ENCODE measurements at places on chromosomes 2 and 18.
A peak's percentile ranks its signal among the peaks of the same experiment; 100 is the strongest.

- no peak for DNase-seq
Measured at GRCh38 chr2:193228276-193228675, 1033.5 kb upstream of the TMEFF2 start.

- DNase-seq = no peak
Measured at GRCh38 chr2:217631115-217631514, 371.7 kb downstream of the TNS1 start.

- no peak for DNase-seq
Measured at GRCh38 chr18:50757358-50757757, 62.5 kb downstream of the MRO start.

GRCh38 chr2:101672047-101672446, 25.5 kb upstream of the MAP4K4 start:
- DNase-seq = no peak

- no peak for DNase-seq
Measured at GRCh38 chr2:181632733-181633401, 24.0 kb downstream of the CERKL start.

- no peak for DNase-seq
Measured at GRCh38 chr18:8627540-8627939, 18.3 kb downstream of the RAB12 start.

- peak; percentile 60 for DNase-seq
Measured at GRCh38 chr18:21242141-21242779, at the start of gene GREB1L. GREB1L (plus strand) TSS chr18:21242232; CDS start chr18:21383519, 141,287 bp downstream.

GRCh38 chr2:175840256-175840655, 161.8 kb downstream of the LNPK start:
- DNase-seq = no peak

GRCh38 chr2:23788100-23788499, 138.8 kb downstream of the ATAD2B start:
- DNase-seq = no peak

GRCh38 chr2:196018037-196018436, 50.6 kb downstream of the DNAH7 start:
- DNase-seq = no peak

DNA sequence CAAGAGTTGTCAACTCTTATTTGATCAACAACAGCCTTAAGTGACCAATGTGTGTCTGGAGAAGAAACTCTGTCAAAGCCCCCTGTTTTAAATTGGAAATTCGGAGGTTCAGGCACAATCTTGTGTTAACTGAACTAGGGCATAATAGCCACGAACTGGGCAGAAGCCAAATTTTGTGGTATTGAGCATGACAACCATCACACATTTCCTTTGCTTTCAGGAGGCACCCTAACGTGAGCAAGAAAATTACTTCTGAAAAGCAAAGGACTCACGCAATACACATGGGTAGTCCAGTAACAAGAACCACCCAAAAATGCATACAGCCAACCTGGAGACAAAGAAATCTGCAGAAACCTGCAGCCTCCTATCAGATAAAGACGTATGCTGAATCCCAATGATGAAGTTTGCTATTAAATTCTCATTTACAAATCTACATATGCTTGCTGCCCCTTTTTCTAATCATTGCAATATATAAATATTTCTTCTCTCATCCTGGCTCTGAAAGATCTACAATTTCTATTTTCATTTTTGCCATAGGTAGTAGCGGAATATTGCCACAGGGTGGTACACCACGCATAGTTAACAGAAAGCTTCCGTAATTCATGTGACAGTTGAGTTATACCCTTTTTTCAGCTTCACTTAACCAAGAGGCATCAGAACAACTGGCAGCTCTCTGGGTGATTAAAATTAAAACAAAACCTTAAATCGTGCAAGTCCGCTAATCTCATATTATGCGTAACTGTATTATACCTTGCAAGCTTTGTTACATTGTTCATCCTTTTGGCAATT, 495.8 kb downstream of the NRXN1 start:
- DNase-seq = no peak

GRCh38 chr2:230824406-230824978, 40.2 kb upstream of the ITM2C start:
- peak; percentile 78 for DNase-seq

- DNase-seq = no peak
Measured at GRCh38 chr2:219290381-219291171, 11.4 kb downstream of the DNAJB2 start.

GRCh38 chr18:9587924-9588323, 26.4 kb downstream of the PPP4R1 start:
- no peak for DNase-seq

GRCh38 chr2:69616755-69617154, 26.8 kb downstream of the AAK1 start:
- DNase-seq = no peak

DNA sequence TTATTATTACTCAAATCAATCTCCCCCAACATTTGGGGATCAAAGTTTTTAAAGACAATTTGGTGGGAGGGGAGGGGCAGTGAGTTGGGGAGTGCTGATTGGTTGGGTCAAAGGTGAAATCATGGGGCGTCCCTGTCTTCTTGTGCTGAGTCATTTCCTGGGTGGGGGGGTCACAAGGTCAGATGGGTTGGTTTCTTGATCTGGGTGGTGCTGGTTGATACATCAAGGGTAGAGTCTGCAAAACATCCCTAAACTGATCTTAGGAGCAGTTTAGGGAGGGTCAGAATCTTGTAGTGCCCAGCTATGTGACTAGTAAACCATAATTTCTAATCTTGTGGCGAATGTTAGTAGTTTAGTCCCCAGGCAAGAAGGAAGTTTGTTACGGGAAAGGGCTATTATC, 67.4 kb downstream of the MOGAT1 start:
- DNase-seq = no peak

- DNase-seq = peak; percentile 88
Measured at GRCh38 chr2:172465417-172466334, 38.3 kb downstream of the ITGA6 start.

GRCh38 chr2:5617358-5617757, 74.8 kb upstream of the SOX11 start:
- no peak for DNase-seq

- DNase-seq = no peak
Measured at GRCh38 chr18:78071776-78072175, 822.1 kb downstream of the GALR1 start.

DNA sequence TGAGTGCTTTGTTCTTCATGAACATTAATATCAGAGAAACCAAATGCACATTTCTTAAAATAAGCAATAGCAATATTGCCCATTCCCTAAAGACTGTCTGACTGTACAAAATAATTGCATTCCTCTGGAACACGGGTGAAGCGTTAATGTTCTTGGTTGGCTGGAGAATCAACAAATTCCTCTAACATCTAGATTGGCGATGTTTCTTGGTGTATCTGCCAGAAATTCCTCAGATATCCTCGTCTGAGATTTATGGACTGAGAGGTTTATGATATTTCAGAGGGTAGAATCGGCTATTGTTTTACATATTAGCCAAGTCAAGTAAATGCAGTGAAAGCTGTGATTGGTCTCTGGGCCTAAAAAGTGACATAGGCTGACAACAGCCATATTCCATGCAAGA, 27.1 kb upstream of the SPTBN1 start:
- DNase-seq = no peak
